ENCODE measurements at places on chromosomes 2 and 18.

DNA sequence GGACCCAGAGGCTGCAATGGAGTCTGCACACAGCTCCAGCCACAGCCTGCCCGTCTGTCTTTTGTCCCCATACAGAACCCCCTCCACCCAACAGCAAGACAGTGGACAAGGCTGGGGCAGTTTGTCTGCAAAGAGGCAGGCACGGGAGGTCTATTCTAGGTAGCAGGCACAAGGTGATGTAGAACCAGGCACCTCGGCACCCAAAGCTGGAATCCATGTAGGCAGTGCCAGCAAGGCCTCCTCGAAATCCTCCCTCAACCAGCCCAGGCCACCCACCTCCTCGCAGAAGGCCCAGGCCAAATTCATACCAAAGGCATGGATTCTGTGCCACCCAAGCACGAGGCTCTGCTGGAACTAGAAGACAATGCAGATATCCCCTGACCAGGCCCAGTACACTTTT lies 179.2 kb downstream of the TNS1 start:
- DNase-seq = no peak

- no peak for DNase-seq
These were observed 98.9 kb upstream of the LGALSL start for GRCh38 chr2:64354857-64355680.

DNA sequence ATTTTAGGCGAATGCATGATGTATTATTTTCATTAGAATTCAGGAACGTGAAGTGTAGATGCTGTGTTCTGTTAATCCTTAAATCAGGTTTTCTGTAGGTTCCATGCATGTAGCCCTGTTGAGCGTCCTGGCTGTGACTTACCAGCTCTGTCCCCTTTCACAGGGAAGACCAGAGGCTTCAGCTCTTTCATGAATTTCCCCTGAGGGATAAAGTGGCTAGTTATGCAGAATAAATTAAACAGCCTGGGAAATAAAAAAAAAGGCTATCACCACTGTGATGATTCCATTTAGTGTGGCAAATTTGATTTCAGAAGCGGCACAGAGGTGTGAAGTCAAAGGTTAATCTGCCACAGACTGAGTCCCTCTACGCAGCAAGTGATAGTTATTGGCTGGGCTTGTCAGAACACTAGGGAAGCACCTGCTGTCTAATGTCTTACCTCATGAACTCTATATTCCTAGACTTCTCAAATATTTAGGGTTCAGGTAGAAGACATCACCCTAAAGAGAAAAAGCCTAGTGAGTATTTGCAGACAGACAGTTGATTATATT lies 61.6 kb upstream of the LINC00305 start:
- DNase-seq = no peak

DNA sequence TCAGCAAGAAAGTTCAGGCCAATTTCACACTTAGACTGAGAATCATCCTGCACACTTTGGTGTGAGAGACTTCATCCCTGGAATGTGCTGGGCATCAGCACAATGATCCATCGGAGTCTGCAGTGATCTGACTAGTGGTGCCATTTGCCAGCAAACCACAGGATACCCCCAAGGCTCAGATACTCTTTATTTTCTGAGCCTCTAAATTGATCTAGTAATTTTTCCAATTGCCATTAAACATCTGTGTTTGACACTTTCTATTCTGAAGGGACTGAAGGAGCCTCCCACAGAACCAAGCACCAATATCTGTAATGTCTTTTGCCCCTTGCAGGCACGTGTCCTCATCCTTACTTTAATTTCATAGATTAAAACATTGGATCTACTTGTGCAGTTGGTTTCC lies 485.3 kb upstream of the SMIM21 start:
- no peak for DNase-seq

GRCh38 chr2:115071534-115071933 lies 629.1 kb downstream of the DPP10 start:
- DNase-seq = no peak

- DNase-seq = no peak
These were observed 31.5 kb downstream of the LYPD1 start for GRCh38 chr2:132638313-132639040.

DNA sequence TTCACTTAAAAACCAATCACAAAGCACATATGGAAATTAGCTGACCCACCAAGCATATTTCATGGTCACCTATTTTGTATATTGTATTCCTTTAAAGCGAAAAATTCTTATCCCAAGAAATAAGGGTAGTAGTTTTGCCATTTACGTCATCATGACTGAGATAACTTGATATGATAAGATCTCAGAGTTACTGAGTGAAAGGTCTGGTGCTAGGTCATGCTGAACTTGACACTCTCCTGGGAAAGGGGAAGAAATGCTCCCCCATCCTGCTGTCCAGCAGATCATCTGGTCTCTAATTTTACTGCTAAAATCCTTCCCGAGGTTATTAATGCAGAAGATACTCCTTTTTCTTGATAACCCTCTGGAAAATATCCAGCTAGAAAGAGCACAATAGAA lies 78.3 kb downstream of the BCL2 start:
- DNase-seq = no peak

DNA sequence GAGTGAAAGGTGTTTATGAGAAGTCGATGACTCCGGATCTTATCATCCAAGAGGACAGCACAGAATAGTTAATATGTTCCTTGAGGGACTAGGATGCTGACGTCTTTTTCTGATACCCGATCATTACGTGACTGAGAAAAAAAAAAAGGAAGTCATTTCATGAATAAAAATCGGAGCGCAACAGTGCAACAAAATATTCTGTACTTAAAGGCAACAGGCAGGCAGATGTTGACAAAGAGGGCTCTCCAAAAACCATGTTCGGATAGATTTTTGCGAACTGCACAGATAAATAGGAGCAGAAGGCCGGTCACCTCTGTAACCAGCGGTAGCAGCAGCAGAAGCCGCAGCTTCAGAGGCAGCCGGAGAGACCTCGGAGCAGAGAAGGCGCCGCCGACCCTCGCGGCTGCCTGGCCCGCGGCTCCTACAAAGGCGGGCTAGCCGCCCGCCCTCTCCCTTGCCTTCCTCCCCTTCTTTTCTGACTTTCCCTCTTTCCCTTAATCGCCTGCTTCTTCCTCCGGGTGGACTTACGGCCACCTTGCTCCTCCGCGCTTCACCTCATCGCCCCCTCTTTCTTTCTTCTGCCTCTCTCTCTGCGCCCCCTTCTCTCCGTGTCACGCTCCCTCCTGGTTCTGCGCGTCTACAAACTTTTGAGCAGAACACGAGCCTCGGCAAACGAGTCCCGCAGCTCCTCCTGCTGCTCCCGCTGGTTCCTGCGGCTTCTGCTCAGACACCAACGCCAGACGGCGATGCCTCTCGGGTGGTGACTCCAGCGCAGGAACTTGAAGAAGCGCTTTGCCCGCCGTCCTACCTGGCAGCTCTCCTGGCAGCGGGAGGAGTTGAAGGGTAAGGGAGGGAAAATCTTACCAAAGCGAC lies at the start of gene ADCYAP1:
ADCYAP1 (plus strand) TSS at position 654 of the 873 bp plus-strand sequence. CDS start 516 bp downstream, outside the sequence.
- DNase-seq = no peak

GRCh38 chr18:5058768-5059695 lies 138.0 kb downstream of the AKAIN1 start:
- DNase-seq = no peak

- DNase-seq = peak; percentile 75
These were observed at the start of gene COPS7B for GRCh38 chr2:231786177-231786916. Gene COPS7B (plus strand): TSS chr2:231786445. CDS start chr2:231788571, 2,126 bp downstream.

GRCh38 chr2:109558076-109558882 lies 55.5 kb downstream of the SEPTIN10 start:
- no peak for DNase-seq

GRCh38 chr2:198162276-198162675 lies 357.9 kb downstream of the PLCL1 start:
- no peak for DNase-seq

DNA sequence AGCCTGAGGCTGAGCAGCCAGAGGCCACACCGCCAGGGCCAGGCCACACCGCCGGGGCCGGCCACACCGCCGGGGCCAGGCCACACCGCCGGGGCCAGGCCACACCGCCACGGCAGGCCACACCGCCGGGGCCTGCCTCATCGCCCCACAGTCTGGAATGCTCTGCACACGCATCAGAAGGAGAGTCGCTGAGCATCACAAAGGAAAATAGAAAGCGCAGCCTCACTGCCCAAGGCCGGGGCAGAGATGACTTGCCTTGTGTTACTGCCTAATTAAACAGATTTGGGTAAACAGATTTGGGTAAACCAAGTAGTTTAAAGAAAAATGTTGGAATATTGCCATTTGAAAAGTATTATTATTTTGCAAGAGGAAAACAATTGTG lies 10.4 kb upstream of the NFATC1 start:
- no peak for DNase-seq

DNA sequence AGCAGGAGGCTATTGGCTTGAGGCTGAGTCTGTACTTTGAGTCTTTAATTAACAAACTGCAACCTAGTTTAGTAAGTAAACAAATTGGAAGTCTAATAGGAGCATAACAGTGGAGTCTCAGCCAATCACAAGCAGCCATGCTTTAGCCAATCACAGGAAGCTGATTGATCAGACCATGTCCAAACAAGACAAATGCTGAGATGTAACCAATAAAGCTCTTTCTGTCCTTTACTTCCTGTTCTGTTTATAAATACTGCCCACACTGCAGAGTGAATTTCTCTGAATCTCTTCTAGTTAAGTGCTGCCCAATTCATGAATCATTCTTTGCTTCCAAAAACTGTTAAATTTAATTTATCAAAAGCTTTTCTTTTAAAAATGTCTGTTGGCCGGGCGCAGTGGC lies 146.6 kb upstream of the DLX2 start:
- no peak for DNase-seq

GRCh38 chr2:68995916-68996315 lies 17.1 kb upstream of the ANTXR1 start:
- no peak for DNase-seq

- no peak for DNase-seq
These were observed 19.1 kb upstream of the KANSL1L start for GRCh38 chr2:210190345-210190744.

DNA sequence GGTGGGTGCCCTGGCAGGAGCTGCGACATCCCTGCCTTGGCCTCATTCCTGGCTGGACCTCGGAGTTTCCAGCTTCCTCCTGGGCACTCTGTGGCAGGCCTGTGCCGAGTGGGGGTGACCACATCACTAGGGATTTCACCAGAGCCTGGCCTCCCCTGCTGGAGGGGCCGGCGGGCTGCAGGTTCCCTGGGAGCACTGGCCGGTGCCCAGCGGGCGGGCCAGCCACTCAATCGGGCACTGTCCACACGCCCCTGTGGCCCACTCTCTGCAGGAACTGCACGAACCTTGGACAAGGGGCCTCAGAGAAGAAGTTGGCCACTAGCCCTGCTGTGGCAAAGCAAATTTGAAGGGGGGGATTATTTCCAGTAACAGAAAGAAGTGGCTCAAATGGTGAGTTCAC lies 110.7 kb upstream of the APCDD1 start:
- DNase-seq = no peak

DNA sequence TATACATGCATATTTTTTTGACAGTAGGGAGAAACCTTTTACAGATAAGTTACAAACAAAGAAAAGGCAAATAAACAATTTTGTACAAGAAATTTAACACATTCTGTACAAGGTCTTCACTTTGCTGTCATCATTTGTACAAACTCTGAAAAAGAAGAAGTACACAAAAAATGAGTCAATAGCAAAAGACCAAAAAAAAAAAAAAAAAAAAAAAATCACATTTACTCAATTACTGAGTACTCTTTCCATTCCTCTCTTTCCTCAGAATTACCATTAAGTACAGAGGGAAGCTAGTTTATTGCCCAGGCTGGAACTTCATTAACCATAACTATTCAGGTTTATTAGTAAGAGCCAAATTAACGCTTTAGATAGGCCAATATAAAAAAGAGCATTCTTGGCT lies 5.6 kb upstream of the STPG4 start:
- DNase-seq = no peak

GRCh38 chr2:73203055-73203681 lies 794 bp downstream of the NOTO start:
- DNase-seq = no peak

GRCh38 chr2:186457908-186458307 lies 28.2 kb upstream of the ZC3H15 start:
- DNase-seq = no peak

DNA sequence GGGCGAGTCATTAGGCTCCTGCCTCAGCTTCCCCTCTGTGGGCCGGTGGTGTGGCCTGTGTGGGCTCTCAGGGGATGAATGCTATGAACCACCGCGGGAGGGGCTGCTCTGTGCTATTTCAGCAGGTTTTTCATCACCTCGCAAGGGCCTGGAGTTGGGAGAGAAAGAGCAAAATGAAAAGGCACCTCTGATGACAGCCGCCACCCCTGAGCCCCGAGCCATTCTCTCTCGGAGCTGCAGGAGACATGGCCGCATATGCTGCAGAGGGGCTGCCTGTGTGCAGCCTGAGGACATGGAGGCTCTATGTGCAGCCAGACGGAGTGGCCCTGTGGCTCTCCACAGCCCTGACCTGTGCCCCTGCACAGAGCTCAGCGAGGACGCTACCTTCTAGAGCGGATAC lies 96.2 kb upstream of the CTDP1 start:
- DNase-seq = no peak

GRCh38 chr18:79901665-79902064 lies 49.8 kb downstream of the SLC66A2 start:
- DNase-seq = no peak

DNA sequence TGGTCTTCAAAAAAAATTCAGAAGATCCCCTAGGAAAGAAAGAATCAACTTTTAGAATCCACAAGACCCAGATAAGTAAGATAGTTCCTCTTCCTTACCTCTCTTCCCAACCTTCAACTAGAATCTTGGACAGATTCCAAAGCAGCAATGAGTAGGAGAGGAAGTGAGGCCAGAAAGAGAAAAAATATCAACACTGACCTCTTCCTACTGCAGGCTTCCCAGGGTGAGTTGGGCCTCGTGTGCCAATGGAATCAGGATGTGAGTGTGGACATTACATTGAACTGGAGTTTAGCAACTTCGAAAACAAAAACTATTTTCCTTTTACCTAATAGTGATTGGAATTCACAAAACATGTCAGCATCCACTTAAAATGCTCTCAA lies 102.5 kb upstream of the PIEZO2 start:
- DNase-seq = no peak

DNA sequence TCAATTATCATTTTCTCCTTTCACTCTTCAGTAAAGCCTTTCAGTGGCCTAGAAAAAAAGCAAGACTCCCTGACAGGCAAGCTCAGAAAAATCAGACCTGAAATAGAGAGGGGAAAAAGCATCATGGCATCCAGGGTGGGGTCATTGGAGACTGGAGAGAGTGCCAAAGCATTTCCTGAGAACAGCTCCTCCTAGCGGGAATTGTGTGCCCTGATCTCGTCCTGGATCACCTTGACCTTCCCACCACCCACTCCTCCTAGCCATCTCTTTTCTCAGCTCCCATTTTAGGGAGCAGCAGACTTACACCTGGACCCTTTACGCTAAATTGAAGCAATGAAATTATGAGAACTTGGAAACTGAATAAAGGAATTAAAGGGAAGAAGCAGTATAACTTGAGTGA lies 176.6 kb downstream of the VWC2L start:
- DNase-seq = no peak

GRCh38 chr18:574865-575645 lies 5.1 kb upstream of the CETN1 start:
- no peak for DNase-seq

GRCh38 chr18:3454365-3455089 lies 4.6 kb downstream of the TGIF1 start:
- DNase-seq = no peak

All from stimulated activated CD4-positive, alpha-beta T cell treated with anti-CD3 and anti-CD28 coated beads, Interleukin-15, amount 100 ng/mL, for 1 hour (primary cell).